Activated CD4-positive, alpha-beta memory T cell treated with anti-CD3 and anti-CD28 coated beads for 36 hours (primary cell): ENCODE measurements at places on chromosomes 7 and 10.

DNA sequence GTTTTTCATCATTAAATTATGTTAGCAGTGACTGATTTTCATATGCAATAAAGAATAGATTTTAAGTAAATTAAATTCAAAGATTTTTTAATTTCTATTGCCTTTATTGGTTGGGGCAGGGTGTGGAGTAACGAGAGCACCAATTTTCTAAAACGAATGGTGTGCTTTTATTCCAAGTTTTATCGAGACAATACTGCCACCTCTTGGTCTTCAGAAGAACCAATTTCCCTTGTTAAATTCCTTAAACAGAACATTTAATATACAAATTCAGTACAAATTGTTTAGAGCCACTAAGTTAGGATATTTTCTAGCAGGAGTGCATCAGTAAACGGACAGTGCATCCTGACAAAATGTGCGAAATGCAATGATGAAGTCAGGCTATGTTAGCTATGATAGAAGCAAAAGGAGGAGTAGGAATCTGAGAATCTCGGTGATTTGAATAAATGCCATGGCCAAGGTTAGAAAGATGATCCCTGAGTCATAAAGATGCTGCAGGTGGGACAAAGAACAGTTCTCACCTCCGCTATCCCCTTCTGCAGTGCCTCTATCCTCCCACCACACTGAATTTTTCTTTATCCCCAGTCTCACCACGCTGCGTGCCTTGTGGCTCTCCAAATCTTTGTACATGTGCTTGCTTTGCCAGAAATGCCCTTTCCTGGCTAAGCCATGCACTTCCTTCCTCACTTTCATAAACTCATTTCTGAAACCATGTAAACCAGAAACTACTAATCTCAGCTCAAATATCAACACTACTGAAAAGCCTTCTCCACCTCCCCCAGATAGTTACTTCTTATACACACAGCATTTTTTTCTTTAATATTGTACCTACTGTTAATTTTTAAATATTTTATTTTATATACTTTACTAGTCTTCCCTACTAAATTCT lies 31.9 kb upstream of the AGBL3 start:
- no peak for DNase-seq

GRCh38 chr10:21675157-21675796 lies 141.2 kb downstream of the MLLT10 start:
- DNase-seq: peak; percentile 36

GRCh38 chr10:133379152-133379800 lies at the start of gene PAOX:
Gene PAOX, plus strand, starts transcription at chr10:133379262. Its CDS starts 55 bp downstream, at chr10:133379317.
- peak; percentile 79 for DNase-seq

DNA sequence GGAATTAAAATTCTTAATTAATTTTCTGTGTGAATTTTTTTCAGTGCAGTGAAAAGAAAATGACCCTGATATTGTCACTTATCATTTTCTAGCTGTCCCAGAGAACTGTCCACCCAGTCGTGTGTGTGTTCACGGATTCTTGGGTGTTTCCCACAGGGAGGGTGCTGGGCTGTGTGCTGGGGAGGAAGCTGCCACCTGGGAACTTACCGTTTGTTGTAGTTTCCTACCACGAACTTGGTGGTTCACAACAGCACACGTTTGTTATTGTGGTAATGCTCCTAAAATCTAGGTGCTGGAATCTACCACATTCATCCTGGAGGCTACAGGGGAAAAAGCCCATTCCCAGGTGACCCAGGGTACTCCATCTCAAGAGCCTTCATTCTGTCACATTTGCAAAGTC lies 276.1 kb downstream of the GLRX3 start:
- DNase-seq: no peak

- DNase-seq: peak; percentile 28
Observed at GRCh38 chr10:13690281-13690825, 103.6 kb downstream of the PRPF18 start.

GRCh38 chr7:27189997-27190748 lies 5.1 kb upstream of the HOXA11 start:
- peak; percentile 1 for DNase-seq
